Heart left ventricle (tissue), 16 donors: ENCODE measurements at places on chromosomes 1 and 21. TPM values are rescaled to one million over a fixed set of nuclear protein-coding genes. Genes with fewer than 3 reads are reported as not detected.

- no peaks in the 10 kb centered on the region for H3K27me3 ChIP-seq
- no peak overlapping the region for H3K4me3 ChIP-seq
- no peaks in the 10 kb centered on the region for H3K4me1 ChIP-seq
- DNase-seq: no peak
Observed at GRCh38 chr1:33249422-33249821, 6.9 kb upstream of the ZNF362 start.

GRCh38 chr1:14508613-14509012 is 89.9 kb upstream of the KAZN start:
- peaks cover 4% of the 10 kb centered on the region for H3K4me1 ChIP-seq
- no peaks in the 10 kb centered on the region for H3K36me3 ChIP-seq
- H3K27ac ChIP-seq: no peak overlapping the region

DNA sequence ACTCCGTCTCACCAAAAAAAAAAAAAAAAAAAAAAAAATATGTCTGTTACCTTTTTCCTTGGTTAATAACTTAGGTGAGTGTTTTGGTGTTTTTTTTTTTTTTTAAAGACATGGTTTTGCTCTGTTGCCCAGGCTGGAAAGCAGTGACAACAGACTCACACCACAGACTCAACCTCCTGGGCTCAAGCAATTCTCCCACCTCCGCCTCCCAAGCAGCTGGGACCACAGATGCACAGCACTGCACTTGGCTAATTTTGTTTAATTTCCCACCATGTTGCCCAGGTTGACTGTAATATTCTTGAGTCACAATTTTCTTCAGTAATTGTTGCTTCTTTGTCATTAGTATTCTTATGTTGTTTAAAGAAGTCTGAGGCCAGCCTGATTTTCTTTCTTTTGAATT is 149.2 kb upstream of the SYT6 start:
- DNase-seq: no peak
- H3K36me3 ChIP-seq: no peaks in the 10 kb centered on the region
- no peak overlapping the region for H3K27ac ChIP-seq
- H3K4me3 ChIP-seq: no peak overlapping the region

DNA sequence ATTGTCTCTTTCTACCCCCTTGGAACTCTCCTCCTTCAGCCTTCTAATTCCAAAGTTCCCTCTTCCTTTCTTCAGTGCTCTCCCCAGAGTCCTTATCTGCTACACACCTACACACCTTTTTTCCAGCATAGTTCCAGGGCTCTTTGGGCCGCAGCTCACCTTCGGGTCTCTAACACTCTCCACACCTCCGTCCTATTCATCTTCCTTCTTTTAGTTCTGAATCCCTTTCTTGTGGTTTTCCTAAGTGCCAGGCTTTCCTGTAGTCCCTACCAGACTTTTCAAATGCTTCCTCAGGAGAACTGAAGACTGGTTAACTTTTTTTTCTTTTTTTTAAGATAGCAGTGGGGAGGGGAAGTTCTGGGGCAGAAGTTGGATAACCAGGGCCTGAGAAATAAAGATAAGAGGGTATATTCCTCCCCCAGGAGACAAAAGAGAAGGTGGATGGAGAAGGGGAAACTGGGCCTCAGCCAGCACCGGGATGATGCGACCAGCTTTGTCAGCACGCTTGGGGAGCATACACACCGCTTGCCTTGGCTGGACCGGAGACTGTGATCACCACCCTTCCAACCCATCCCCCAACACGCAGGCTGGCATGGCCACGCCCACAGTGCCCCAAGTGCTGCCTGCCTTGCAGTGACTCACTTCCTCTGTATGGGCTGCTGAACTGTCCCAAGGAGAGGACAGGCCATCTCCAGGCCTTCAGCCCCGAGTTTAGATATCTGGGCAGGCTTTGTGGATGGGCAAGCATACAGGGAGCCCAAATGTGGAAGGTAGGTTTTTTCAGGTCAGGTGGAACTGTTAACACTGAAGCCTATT is 2.5 kb upstream of the CERS2 start:
- no peaks in the 10 kb centered on the region for H3K36me3 ChIP-seq
- H3K4me3 ChIP-seq: peak overlapping the region; percentile 4
- H3K27ac ChIP-seq: no peak overlapping the region
- peaks cover 23% of the 10 kb centered on the region for H3K4me1 ChIP-seq
- H3K27me3 ChIP-seq: no peaks in the 10 kb centered on the region

MSH4 gene
- total RNA-seq: not detected

BMP8A gene
- 1.1 TPM for total RNA-seq
